ENCODE measurements at places on chromosomes 3 and 15.
A peak's percentile ranks its signal among the peaks of the same experiment; 100 is the strongest.

DNA sequence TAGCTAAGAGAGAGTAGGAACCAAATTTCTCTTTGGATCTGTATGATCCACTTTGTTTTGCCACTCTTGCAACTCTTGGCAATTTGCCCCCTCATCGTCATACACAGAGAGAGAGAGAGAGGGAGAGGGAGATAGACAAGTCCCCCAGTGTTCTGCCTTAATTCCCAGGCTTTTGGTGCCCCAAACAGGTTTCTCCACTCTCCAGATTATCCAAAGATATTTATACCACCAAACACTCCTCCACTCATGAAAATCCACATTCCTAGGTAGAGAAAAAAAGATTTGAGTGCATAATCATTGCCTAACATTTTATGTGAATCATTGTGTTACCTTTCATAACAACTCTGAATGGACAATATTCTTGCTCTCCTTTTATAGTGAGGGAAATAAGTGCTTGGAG, 15.3 kb downstream of the ACP3 start:
- no peak for DNase-seq

- peak; percentile 88 for DNase-seq
Observed at GRCh38 chr15:92429378-92430068, 35.8 kb downstream of the ST8SIA2 start.

- DNase-seq: no peak
Observed at GRCh38 chr3:13552857-13553652, 4.1 kb downstream of the FBLN2 start.

- peak; percentile 17 for DNase-seq
Observed at GRCh38 chr3:176190755-176191154, 1006.5 kb downstream of the TBL1XR1 start.

GRCh38 chr3:119301662-119302061, 7.5 kb downstream of the ARHGAP31 start:
- no peak for DNase-seq

DNA sequence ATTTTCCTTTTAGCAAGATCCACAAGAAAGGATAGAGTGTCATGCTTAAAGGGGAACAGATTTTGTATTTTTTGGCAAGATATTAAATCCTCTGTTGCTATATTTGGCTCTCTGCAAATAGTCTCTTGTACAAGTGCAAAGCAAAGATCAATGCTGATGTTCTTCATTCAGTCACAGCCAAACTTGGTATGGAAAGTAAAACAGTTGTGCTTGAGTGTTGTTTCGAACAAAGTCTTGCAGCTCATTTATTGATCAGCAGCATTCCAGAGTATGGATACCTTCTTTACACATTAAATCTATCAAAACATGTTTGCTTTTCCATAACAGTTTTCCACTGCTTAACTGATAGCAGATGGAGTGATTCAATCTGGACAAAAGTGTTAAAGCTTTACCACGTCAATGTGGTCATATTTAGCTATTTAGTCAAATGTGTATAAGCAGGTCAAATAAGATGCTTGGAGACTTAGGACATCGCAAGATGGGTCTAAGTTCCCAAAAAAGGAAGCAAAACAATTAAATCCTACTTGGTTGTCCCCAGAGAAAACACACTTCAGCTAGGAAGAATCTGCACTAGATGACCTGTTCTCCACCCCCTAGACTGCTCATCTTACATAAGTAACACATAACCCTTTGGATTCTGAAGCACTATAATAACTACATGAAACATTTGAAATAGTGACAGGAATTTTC, 52.4 kb downstream of the VGLL3 start:
- no peak for DNase-seq

GRCh38 chr3:12464181-12464580, 20.1 kb upstream of the TSEN2 start:
- no peak for DNase-seq

DNA sequence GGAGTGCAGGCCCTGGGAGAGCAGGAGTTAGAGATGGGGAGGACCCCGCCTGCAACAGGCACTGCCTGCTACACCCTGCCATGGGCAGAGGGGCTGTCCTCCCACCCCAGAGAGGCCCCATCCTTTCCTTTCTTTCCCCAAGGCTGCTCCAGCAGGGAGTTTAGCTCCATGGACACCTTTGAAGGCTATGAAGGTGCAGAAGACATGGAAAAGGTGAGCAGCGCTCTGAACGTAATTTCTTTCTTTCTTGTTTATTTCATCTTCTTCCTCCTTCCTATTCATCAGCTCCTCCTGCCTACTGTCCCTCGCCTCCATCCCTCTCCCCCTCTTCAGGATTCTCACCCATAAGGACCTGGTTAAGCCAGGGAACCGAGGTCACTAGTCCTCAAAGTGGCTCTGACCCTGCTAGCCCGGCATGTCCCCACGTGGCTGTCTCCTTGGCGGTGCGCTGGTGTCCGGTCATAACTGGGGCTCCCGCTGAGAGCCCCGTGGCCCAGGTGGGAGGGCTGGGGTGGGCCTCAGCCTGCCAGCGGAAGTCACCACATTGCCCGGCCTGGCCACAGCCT, 16.0 kb upstream of the ADIPOQ start:
- no peak for DNase-seq

DNA sequence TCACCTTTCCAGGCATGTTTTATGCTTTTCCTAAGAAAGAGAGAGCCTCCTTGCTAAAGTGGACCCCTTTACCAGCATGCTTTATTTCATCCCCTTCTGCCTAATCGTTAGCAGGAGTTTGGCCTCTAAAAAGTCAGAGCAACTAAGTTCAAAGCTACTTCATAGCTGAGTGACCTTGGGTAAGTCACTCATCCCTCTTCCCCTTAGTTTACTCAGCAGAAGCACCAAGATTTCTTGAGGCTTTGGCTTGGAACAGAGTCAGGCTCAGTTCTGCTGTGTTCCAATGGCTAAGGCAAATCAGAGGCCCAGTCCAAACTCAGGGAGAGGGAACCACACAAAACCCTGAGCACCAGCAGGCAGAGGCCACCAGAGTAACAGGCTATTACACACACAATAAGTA, 254.9 kb downstream of the TJP1 start:
- DNase-seq: no peak

- DNase-seq: no peak
Observed at GRCh38 chr15:99249270-99249841, at the start of gene TTC23. TTC23 (minus strand) TSS chr15:99249581; CDS start chr15:99228712, 20,869 bp downstream.

DNA sequence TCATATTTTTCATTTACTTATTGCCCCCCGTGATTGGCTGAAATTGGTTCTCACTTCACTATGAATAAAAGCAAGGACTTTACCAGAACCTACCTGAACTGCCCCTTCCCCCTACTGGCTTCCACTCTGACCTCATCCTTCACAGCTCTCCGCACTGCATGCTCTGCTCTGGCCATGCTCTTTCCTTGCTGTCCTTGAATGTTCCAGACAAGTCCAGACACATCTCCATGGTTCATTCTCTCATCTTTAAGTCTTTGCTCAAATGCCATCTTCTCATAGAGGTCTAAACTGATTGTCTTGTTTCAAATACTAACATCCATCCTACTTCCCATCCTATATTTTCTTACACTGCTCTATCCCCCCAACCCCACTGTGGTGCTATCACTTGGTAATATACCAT, 129.4 kb downstream of the CHST2 start:
- no peak for DNase-seq

DNA sequence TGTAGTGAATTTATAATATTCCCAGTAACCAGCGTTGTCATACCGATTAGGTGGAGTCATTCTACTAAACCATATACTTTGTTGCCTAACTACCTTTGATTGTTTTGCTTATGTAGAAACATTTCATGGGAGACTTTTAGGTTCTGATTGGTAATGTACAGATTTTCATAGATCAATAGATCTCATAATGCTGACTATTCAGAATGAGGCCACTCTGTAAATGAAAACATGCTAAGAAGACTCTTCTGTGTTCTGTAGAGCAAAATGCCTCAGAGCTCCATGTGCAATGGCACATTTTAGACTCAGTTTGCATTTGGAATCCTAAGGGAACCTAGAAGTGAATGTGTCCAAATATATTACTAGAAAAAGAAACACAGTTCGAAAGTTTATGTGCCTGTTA, 20.0 kb downstream of the CBLB start:
- no peak for DNase-seq

- DNase-seq: no peak
Observed at GRCh38 chr15:57387564-57388076, 11.3 kb downstream of the CGNL1 start.

DNA sequence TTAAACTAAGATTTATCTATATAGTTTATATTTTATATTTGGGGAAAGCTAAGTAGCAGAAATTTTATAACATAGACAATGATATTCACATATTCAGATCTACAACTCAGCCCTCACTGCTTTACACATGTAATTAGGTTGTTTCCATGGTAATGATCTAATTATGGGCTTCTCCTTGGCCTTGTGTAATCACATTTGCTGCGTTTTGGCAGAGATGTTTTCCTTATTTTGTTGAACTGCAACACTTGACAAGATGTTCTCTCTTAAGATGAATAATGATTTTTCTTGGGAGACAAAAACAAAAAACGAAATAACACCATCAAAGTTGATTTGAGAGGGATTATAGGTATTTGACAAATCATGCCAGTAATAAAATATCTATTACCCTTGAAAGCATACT, 635.6 kb upstream of the TBL1XR1 start:
- peak; percentile 90 for DNase-seq

- no peak for DNase-seq
Observed at GRCh38 chr3:16374047-16374934, 109.3 kb downstream of the OXNAD1 start.

GRCh38 chr15:60423537-60423936, 25.8 kb upstream of the ANXA2 start:
- DNase-seq: no peak

GRCh38 chr3:14633819-14634424, 17.6 kb upstream of the CCDC174 start:
- peak; percentile 68 for DNase-seq

DNA sequence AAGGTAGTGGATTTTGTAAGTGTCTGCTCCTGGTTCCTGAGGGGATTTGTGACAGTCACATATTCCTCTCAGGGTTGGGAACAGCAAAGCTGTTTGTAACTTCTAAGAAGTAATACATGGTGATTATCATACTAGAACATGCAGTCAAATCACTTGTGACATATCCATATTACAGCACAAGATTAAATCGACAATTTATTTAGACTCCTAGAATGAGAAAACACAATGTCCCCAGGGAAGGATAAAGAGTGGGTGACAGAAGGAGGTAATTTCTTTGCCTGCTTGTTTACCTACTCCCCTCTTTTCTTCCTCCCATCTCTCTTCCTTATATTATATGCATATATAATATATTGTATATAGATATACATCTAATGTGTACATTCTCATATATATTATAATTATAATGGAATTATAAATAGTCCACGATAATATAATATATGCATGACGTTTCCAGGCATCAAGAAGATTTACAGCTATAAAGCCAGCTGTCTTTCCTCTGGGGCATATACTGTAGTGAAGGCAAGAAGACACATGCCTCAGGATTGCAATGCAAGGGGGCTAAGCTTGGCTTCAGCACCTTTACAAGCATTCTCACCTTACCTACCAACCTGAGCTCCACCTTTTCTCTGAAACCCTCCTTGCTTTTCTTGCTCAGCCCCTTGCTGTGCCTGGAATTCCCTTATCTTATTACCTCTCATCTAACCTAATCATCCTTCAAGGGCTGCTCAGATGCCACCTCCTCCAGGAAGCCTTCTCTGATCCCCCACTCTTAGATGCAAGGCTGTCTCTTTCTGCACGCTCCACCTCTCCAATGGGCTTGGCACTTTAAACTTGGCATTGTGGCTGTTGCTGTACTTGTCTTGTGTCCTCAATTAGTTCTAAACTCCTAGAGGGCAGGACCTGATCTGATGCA, 73.1 kb upstream of the PIAS1 start:
- DNase-seq: peak; percentile 7

GRCh38 chr3:67635806-67636205, 18.6 kb downstream of the SUCLG2 start:
- no peak for DNase-seq

DNA sequence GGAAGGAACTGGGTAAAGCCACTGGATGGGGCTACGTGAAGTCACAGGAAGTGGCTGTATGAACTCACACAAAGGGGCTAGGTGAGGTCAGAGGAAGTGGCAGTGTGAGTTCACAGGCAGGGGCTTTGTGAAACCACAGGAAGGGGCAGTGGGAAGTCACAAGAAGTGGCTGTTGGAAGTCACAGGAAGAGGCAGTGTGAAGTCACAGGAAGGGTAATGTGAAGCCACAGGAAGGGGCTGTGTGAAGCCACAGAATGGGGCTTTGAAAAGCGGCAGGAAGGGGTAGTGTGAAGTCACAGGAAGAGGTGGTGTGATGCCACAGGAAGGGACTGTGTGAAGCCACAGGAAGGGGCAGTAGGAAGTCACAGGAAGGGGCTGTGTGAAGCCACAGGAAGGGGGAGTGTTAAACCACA, 34.6 kb downstream of the GASK1A start:
- no peak for DNase-seq

DNA sequence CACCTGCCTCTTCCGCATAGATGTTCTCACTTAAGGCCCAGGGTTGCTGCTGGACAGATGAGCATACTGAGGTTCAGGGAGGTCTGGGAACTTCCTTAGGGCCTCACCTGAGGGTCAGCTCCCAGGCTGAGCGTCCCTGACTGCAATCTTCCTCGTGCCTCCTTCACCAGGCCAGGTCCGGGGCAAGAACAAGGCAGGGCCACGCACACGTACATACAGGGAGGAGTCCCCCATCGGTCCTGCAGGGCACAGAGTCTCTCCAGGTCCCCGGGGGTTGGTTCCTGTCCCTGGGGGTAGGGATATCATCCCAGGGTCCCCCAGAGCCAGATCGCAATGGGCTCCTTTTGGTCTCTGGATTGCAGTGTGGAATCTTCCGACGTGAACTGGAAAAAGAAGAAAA, 130.1 kb downstream of the LRRK1 start:
- no peak for DNase-seq

- no peak for DNase-seq
Observed at GRCh38 chr3:57128826-57129667, 36.1 kb downstream of the IL17RD start.

DNA sequence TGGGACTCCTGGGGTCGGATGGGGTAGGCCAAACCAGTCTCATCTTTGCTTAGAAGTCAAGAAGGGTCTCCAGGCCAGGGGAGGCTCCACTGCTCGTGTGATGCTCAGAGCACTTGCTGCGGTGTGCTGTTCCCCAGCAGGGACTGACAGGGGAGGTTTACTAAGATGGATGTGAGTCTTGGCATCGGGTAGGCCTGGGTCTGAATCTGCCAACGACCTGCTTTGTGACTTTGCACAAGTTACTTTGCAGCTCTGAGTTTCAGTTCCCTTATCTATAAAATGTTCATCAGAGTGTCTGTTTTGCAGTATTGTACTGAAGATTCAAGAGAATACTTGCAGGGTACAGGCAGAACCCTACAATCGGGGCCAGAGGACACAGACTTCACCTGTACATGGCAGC, 17.3 kb upstream of the CDCP1 start:
- DNase-seq: no peak

Measured in SK-N-DZ (cell line).